Vagina (tissue), 2 donors: ENCODE measurements at places on chromosomes 12 and 14. TPM values are rescaled to one million over a fixed set of nuclear protein-coding genes. Genes with fewer than 3 reads are reported as not detected.

The LMNTD1 gene
- total RNA-seq, result not detected

The SRRM4 gene
- under 0.01 TPM for total RNA-seq

The MYO1H gene
- not detected for total RNA-seq

The ERP27 gene
- 2.2 TPM for total RNA-seq

The CLEC4C gene
- total RNA-seq, result not detected

The LMO3 gene
- total RNA-seq, result 73.7 TPM

The TCL1A gene
- not detected for total RNA-seq

The OR4N2 gene
- not detected for total RNA-seq

The LTB4R gene
- total RNA-seq, result 35.1 TPM

The CACNA1C gene
- total RNA-seq, result 9.8 TPM

- no peak for DNase-seq
- no peaks in the 10 kb centered on the region for H3K27me3 ChIP-seq
- H3K4me3 ChIP-seq, result no peak overlapping the region
- H3K36me3 ChIP-seq, result peaks cover 40% of the 10 kb centered on the region
- no peak overlapping the region for H3K27ac ChIP-seq
- H3K4me1 ChIP-seq, result peaks cover 43% of the 10 kb centered on the region
Observed at GRCh38 chr12:109448272-109448671, 28.8 kb downstream of the KCTD10 start.

- no peaks in the 10 kb centered on the region for H3K36me3 ChIP-seq
- no peak overlapping the region for H3K27ac ChIP-seq
- H3K4me1 ChIP-seq, result no peaks in the 10 kb centered on the region
- no peak overlapping the region for H3K4me3 ChIP-seq
Observed at GRCh38 chr12:10563966-10564365, 49.4 kb downstream of the MAGOHB start.

DNA sequence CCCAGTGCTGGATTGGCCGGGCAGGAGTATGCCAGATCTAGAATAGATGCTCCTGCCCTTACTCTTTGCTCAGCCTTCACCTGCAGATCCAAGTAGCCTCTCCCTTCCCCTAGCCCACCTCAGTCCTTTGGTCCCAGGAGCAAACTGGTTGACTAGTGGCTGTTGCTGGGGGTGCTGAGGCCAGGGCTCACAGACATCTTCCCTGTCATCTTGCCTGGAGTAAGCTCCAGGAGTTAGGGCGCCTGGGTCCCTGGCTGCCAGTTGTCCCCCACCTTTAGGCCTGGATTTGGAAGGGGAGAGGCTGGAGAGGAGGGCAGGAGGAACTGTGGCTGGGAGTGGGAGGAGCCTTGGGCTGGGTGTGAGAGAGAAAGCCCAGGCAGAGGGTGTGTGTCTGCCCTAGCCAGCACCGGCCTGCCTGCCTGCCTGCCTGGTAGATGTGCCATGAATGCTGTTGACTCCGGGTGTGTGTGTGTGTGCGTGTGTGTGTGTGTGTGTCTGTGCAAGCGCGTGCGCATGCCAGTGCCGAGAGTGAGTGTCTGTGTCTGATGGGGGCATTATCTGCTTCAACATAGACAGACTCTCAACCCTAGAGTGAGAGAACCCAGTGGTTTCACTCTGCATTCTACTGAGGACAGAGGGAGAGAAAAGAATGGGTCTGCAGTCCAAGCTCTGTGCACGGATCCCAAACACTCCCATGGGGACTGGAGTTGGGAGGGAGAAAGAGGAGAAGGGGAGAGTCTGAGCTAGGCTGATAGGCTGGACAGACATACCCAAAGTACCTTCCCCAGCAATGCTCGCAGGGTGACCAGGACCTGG lies 845 bp upstream of the RARG start:
- no peaks in the 10 kb centered on the region for H3K36me3 ChIP-seq
- peak overlapping the region; percentile 62 for H3K4me3 ChIP-seq
- no peak for DNase-seq
- peaks cover 75% of the 10 kb centered on the region for H3K4me1 ChIP-seq
- no peaks in the 10 kb centered on the region for H3K27me3 ChIP-seq

DNA sequence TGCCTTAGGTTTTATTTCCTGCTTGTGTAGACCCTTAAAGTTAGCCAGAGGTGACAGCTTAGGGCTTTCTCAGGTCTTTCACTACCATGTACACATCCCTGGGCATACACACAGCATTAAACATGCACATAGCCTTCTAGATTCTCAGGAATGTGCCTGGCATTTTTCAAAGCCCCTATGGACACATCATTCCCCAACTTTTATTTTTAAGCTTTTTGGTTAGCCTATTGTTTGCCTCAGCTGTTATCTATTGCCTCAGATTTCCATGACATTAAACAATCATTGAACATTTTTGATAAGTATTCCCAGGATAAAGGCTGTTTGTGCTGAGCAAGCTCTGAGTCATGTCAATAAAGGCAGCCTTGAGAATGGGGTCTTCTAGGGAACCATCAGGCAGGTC lies 15.1 kb upstream of the PPM1A start:
- no peaks in the 10 kb centered on the region for H3K36me3 ChIP-seq
- no peak overlapping the region for H3K27ac ChIP-seq
- H3K4me3 ChIP-seq, result no peak overlapping the region

GRCh38 chr12:10140001-10140400 lies 10.0 kb upstream of the CLEC7A start:
- H3K4me3 ChIP-seq, result no peak overlapping the region
- no peak overlapping the region for H3K27ac ChIP-seq
- no peaks in the 10 kb centered on the region for H3K27me3 ChIP-seq

DNA sequence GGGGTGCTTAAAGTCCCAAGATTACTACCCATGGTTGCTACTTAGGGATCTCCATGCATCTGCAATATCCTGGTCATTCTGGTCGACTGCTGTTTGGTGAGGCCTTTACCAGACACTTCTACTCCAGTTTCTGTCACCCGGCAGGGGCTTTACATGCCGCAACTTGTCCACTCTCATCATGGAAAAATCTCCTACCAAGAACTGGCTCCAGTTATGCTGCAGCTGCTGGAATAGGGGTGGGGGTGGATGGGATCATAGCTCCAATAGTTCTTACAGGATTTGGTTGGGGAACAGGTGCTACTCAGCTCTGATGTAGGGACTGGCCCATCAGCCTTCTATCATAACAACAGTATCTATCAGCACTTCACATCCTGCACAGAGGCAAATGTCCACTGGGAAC lies 51.6 kb downstream of the SPTB start:
- no peak for DNase-seq
- peaks cover 5% of the 10 kb centered on the region for H3K4me1 ChIP-seq
- H3K27me3 ChIP-seq, result no peaks in the 10 kb centered on the region
- no peak overlapping the region for H3K27ac ChIP-seq

- DNase-seq, result no peak
- H3K27ac ChIP-seq, result no peak overlapping the region
- no peaks in the 10 kb centered on the region for H3K4me1 ChIP-seq
- no peaks in the 10 kb centered on the region for H3K36me3 ChIP-seq
Observed at GRCh38 chr12:14678547-14679150, 17.8 kb downstream of the GUCY2C start.

- H3K27me3 ChIP-seq, result no peaks in the 10 kb centered on the region
- no peak overlapping the region for H3K27ac ChIP-seq
- no peak overlapping the region for H3K4me3 ChIP-seq
- no peaks in the 10 kb centered on the region for H3K36me3 ChIP-seq
Observed at GRCh38 chr12:22228022-22228875, 106.3 kb downstream of the ST8SIA1 start.

GRCh38 chr12:130825771-130826150 lies 13.3 kb downstream of the STX2 start:
- peaks cover 5% of the 10 kb centered on the region for H3K4me1 ChIP-seq
- peaks cover 18% of the 10 kb centered on the region for H3K36me3 ChIP-seq
- DNase-seq, result no peak
- no peak overlapping the region for H3K27ac ChIP-seq
- no peak overlapping the region for H3K4me3 ChIP-seq

DNA sequence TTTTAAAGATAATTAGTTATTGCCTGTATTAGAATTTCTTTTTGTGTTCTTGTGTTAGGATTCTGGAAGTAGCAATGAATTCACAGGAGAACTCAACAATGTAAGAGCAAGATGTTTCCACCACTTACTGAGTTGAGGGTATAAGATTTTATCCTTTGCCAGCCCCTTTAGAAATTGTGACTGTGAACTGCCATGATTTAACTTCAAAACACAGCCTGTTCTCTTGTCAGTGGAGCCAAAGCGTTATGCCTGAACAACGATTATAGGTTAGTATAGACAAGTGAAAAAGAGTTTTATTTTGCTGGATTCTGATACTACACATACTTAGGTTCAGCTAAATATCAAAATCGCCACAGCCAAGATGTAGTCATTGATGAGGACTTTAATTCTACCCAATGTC lies 101.6 kb downstream of the CRADD start:
- DNase-seq, result no peak
- no peaks in the 10 kb centered on the region for H3K27me3 ChIP-seq
- H3K4me3 ChIP-seq, result no peak overlapping the region

DNA sequence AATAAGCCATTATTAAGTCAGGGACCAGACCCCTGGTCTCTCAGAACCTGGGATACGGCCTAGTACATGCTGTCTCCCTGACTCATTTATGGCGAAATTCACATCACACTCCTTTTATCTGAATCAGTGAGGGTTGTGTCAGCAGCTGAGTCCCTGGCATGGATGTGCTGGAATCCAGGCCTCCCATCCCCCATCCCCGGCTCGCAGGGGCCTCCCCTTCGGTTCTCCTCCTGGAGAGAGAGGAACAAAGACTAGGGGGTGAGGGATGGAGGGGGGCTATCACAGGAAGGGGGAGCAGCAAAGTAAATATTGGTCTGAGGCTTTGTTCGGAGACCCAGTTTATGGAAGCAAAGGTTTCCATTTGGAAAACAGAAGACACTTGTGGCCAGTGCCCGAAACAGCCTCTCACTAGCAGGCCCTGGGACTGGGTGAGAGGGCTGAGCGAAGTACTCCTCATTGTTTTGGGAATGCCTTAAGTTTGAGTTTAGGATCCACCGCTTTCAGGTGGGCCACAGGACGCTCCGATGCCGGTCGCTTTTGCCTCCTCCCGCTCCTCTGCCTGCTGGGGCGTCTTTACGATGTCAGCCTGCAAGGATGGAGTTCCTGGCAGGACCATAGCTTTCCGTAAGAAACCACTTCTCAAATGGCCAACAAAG lies 145.0 kb downstream of the PRKCH start:
- H3K27me3 ChIP-seq, result no peaks in the 10 kb centered on the region
- H3K4me1 ChIP-seq, result peaks cover 62% of the 10 kb centered on the region
- H3K27ac ChIP-seq, result peak overlapping the region; percentile 40
- no peaks in the 10 kb centered on the region for H3K36me3 ChIP-seq

GRCh38 chr12:85575120-85576096 lies 260.8 kb downstream of the RASSF9 start:
- no peak overlapping the region for H3K4me3 ChIP-seq
- H3K4me1 ChIP-seq, result peaks cover 4% of the 10 kb centered on the region
- H3K27ac ChIP-seq, result no peak overlapping the region
- DNase-seq, result no peak

- H3K4me3 ChIP-seq, result no peak overlapping the region
- H3K36me3 ChIP-seq, result no peaks in the 10 kb centered on the region
- no peak for DNase-seq
- H3K27me3 ChIP-seq, result no peaks in the 10 kb centered on the region
- no peaks in the 10 kb centered on the region for H3K4me1 ChIP-seq
- H3K27ac ChIP-seq, result no peak overlapping the region
Observed at GRCh38 chr14:94844593-94845152, 74.8 kb upstream of the GSC start.

DNA sequence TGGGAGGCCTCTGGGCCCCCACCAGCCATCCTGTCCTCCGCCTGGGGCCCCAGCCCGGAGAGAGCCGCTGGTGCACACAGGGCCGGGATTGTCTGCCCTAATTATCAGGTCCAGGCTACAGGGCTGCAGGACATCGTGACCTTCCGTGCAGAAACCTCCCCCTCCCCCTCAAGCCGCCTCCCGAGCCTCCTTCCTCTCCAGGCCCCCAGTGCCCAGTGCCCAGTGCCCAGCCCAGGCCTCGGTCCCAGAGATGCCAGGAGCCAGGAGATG lies 729 bp upstream of the GAPDH start:
- DNase-seq, result peak; percentile 92
- peaks cover 49% of the 10 kb centered on the region for H3K4me1 ChIP-seq
